GM04503 (cell line): ENCODE measurements at places on chromosomes 12 and 14.

DNA sequence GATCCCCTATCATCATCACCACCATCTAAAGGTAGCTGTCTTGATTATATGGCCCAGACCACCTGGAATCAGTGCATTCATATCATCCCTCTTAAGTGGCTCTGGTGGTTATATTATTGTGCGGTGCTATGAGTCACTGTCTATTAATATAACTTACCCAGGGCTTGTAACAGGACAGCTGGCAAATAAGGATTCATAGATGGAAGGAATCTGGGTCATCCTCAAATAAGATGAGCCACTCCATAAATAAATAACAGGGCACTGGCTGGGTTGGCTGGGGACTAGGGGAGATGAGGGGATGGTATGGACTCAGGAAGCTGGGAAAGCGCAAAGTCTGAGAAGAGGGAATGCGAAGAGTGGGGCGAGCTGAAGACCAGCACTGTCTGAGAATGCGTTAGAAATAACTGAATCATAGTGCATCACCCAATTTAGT, 216.1 kb downstream of the NUAK1 start:
- DNase-seq: peak; percentile 31

DNA sequence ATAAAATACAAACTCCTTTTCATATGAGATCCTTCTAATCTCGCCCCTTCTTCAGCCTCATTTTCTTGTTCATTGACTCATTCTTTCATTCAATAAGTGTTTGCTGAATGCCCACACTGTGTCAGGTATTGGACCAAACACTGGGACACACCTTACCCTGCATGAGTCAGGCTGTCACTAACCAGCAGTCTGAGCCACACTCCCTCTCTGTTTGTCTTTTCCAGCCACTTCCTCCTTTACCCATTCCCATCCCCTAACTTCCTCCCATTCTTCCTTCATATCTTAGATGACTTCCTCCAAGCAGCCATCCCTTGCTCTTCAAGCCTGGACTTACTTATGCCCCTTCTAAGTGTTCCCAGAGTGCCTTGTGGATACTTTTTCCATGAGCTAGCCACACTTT, 27.0 kb upstream of the HIF1A start:
- no peak for DNase-seq

GRCh38 chr12:2384533-2385351, 332.0 kb downstream of the CACNA1C start:
- DNase-seq: peak; percentile 66

DNA sequence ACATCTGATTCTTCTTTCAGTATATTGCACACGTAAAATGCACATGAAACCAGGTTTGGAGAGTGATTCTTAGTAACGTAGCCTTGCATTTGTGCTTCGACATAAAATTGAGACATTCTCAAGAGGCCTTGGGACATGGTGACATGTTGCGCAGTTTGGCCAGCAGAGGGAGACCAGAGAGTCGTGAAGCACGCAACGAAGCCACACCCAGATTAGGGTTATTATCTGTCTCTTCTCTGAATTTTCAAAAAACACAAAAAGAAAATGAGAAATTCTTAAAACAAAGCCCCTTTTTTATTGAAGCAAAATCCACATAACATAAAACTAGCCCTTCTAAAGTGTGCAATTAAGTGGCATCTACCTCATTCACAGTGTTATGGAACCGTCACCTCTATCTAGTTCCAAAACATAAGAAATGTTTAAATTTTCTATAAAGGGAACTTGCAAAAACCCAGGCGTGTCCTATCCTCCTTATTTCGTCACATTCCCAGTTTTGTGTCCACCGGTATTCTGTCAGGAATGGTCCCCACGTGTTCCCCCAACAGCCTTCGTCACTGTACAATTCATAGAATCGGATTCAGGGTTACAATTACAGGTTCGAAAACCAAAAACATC, 108.8 kb upstream of the ATF7IP start:
- peak; percentile 36 for DNase-seq

GRCh38 chr12:54373649-54374561, 9.6 kb upstream of the GPR84 start:
- DNase-seq: no peak

DNA sequence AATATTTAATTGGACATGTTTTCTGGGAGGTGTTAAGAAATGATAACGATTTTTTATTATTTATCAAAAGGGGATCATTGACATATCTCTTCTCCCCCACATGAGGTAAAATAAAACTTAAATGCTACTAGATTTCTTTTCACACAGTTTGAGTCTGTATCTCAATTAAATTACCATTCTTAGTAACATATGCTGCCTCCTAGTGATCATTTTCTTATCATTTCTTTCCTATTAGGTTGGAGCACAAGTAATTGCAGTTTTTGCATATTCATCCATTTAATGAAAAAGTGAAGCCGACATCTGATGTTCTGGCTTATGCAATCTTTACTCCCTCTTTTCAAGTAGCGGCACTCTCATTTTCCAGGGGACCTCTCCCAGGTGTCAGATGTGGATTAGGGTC, 24.9 kb downstream of the PUS7L start:
- no peak for DNase-seq

DNA sequence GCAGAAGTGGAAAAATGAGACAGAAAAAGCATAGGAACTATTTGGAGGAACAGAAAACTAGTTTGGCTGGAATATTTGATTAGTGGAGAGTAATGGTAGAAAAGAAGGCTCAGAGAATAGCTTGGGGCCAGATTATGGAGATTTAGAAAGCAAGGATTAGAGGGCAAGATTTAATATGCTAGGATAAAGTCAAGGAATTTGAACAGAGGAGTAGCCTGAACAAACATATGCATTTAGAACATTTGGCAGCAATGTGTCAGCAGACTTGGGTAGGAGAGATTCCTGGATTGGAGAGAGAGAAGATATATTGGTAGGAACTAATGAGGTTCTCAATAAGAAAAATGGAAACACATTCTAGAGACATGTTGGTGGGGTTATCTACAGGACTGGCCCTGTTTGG, 229.2 kb upstream of the PKP2 start:
- no peak for DNase-seq

DNA sequence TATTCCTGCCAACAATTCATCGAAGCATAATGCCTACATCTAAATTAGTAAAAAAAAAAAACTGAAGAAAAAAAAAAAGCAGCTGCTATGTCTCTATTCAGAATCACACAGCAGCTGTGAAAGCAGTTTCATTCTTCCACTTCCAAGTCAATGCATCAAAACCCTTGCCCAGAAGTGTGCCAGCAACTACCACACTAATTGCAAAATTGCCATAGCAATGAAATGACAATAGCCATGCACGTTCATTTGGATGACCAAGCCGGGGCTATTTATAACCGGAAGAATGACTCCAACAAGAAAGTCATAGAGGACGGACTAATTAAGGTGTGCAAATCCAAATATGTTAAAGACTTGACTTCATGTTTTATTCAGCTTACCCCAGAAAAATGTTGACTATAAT, 42.5 kb downstream of the SLC2A13 start:
- DNase-seq: peak; percentile 43

DNA sequence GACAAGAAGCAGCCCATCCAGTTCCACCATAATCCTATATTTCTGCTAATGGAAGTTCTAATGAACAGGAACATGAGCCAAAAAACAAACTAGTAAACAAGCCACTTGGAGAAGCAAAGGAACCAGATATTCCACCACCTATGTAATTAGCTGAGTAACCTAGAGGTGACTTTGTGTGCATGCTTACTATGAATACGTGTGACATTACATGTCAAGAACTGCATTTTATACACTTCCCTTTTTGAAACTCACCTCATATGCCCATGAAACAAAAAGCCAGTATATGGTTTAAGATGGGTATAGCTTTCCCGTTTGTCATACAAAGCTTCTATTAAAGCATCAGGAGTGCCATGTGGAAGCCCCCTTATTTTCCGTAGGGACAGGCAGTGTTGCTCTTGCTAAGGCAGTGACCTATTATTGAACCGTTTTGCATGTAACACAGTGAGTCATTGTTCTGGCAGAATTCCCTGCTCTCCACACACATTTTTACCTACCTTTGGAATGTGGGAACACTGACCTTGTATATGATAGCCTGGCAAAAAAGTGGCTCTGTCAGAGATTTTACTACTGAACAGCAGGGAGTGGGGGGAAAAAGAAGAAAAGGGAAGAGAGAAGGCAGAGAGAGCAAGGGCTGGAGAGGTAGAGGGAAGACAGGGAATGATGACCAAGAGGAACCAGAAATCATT, 34.8 kb upstream of the FRMD6 start:
- DNase-seq: peak; percentile 86

GRCh38 chr12:79597910-79598309, 92.9 kb downstream of the PAWR start:
- no peak for DNase-seq

DNA sequence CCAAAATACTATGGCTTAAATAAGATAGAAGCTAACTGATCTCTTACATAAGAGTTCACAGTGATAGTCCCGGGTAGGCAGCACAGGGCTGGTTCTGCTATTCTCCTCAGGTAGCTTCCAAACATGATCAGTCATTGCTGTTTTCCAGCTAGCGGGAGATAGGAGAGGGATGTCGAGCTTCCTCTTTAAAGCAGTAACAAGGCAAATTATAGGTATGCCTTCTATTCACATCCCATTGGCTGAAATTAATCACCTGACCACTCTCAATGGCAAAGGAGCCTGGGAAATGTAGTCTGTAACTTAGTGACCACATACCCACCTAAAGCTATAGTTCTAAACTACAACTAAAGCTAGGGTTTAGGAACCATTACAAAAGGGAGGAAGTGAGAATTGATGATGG, 34.5 kb upstream of the VRK1 start:
- DNase-seq: no peak

DNA sequence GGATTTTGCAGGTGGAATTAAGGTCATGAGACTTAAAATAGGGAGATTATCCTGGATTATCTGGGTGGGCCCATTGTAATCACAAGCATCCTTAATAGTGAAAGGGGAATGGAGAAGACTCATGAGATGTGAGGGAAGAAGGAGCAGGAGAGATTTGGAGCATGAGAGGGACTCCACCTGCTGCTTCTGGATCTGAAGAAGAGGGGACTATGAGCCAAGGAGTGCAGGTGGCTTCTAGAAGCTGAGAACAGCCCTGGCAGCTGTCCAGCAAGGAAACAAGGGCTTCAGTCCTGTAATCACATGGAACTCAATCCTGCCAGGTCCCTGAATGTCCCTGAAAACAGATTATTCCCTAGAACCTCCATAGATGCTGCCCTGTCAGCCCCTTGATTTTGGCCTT, 67.8 kb downstream of the PELI2 start:
- DNase-seq: no peak

DNA sequence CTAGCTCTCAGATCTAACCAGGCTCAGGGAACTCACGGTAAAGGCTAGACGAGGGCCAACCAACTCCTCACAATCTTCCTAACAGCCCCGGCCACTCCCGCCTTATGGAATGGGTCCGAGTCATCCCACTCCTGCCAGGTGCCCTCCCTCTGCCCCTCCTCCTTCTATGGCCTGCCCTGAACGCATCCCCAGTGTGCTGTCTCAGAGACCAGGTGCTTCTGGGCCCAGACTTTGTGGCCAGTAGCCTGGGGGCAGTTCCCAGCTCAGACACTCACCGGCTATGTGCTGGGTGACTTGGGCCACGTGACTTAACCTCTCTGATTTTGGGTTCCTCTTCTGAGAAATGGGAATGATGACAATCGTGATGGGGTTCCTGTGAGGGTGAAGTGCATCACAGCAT, 22.5 kb downstream of the PAPLN start:
- no peak for DNase-seq
